ENCODE measurements at places on chromosomes 5 and 9.

DNA sequence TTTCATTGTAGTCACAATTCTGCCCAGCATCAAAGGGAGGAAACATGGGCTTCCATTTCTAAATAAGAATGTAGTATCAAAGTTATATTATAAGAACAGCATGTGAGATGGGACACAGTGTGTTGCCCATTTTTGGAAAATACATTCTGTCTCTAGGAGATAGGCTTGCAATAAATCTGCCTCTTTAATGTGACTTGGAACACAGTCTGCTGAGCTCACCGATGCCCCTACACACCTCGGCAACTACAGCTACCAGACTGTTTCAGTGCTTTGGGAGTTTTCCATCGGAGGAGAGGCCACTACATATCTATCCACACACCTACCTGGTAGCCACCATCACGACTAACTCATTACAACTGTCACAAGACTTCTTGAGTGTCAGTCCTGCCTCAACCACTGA, 18.9 kb upstream of the FCHO2 start:
- no peak for DNase-seq

GRCh38 chr5:135371622-135372232, 27.3 kb downstream of the MACROH2A1 start:
- no peak for DNase-seq

- DNase-seq = no peak
Observed at GRCh38 chr9:113154946-113155345, 4.1 kb downstream of the SLC31A2 start.

DNA sequence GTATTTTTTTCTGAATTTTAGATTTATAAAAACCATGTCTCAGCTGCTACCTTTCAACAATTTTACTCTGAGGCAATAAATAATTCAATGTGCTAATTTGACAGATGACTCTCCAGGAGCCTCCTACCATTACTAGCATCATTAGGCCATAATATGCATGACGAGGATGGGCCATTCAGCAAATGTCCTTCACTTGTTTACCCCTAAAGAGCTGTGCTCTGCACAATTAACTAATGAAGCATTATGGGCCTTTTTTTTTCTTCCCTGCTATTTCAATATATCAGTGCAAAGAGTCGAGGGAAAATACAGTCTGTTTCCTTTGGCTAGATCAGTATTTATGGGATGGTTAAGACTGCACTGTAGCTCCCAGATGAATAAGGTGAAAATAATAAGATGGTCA, 627.2 kb downstream of the ISL1 start:
- DNase-seq = no peak

DNA sequence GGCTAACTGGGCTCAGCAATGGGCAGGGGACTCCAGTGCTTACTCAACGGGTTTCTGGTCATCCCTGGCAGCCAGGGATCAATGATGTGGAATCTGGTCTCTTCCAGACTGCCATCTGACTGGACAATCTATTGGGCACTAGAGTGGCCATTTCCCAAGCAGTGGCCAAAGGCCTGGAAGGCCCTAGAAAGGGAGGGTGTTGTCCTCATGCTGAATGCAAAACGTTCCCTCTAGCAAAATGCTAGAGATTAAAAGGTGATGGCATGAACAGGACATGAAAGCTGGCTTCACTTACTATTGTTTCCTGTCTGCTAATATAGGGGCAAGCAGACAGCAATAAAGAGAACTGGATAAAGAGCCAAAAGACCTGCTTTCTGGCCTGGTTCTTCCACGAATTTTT, 254.2 kb upstream of the PANK3 start:
- no peak for DNase-seq

DNA sequence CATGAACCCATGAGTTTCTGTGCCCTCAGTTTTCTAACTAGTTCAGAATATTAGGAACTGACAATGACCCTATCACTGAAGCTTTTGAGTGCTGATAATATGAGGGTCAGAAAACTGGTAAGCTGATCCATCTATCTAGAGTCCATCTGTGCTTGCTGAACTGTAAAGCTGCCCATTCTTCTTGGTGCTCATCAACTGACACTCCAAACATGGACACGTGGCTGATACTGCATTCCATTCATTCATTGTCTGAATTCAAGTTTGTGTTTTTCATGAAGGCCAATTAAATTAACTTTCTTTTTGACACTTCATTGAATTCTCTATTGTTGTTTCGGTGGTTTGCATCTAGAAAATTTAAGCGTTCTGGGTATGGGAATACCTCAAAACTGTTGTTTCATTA, 17.6 kb downstream of the NREP start:
- DNase-seq = no peak

- no peak for DNase-seq
Observed at GRCh38 chr9:109627042-109627441, 128.9 kb upstream of the PTPN3 start.

- DNase-seq = no peak
Observed at GRCh38 chr5:102211165-102211564, 84.9 kb downstream of the SLCO4C1 start.

DNA sequence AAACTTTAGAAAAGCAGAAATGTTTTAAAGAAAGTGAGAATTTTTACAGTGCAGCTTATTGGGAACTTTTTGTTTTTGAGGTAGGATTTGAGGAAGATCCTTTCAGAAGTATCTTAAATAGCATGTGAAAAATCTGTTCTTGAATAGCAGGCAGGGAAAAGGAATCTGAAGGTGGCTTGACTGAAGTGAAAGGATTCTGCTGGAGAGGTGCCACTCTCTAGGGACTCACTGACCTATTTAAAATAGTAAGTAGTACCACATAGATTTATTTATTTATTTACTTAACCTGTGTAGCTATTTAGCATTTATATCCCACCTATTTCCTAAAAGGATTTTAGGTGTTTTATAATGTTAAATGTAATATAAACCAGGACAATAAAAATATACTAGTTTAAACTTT, 69.1 kb downstream of the NIPBL start:
- no peak for DNase-seq

GRCh38 chr5:124494540-124495116, 251.8 kb downstream of the ZNF608 start:
- DNase-seq = no peak
